Activated CD4-positive, alpha-beta T cell treated with anti-CD3 and anti-CD28 coated beads, Interleukin-2, amount 10 ng/mL, durations not matched to agents 24 days and 14 days (primary cell): ENCODE measurements at places on chromosomes 13 and 19. TPM values are rescaled to one million over a fixed set of nuclear protein-coding genes. Genes with fewer than 3 reads are reported as not detected.

The ZNF536 gene
- total RNA-seq, result not detected in 2 replicates

The C19orf85 gene
- total RNA-seq, result not detected in 2 replicates

The APLP1 gene
- total RNA-seq, result 2.0 and 2.4 TPM in 2 replicates

The LHB gene
- total RNA-seq, result not detected in 2 replicates

DNA sequence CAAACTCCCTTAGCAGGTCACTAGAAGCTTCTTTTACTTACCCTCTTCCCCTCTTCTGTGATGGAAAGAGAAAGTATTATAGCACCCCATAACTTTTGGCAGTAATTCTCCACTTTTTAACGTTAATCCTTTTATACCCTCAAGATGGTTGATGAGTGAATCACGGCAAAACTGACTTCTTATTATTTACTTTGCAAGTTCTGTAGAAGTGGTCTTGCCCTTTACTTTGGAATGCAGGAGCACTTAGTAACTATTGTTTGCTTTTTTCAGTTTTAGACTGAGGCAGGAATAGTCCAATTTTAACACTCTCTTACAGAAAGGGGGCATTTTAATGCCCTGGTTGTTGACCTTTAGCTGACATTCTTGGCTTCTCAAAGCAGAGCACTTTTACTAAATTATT is 260.1 kb downstream of the LMO7 start:
- no peak for DNase-seq

DNA sequence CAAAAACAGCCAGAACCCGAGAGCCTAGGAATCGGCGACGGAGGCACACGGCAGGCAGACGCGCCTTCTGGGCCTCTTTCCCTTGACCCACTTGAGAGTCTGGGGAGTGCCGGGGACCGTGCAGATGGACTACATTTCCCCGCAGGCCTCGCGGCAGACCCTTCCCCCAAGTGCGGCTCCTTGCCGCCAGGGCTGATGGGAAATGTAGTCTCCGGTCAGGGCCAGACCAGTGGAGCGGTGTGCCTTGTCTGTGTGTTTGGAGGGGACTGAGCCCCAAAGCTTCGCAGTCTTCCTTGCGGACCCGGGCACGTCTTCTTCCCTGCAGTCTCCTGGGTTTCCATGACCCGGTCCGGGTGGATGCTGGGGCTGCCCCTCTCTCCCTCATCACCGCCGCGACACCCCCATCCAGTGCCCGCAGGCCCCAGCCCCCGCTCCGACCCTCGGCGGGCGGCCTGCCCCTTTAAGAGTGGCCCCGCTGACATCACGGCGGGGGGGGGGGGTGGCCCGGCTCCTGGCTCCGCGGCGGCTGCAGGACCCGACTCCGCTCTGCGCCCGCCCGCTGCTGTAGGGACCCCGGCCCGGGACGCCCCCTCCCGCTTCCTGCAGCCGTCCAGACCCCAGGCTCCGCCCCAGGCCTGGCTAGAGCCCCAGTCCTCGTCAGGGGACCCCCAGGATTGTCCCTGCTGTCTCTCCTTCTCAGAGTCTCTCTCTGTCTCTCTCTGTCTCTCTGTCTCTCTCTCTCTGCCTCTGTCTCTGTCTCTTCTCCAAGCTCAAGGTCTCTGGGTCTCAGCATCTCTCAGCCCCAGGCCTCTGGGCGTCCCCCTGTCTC is 758 bp upstream of the CACNG7 start:
- peak; percentile 83 for DNase-seq

DNA sequence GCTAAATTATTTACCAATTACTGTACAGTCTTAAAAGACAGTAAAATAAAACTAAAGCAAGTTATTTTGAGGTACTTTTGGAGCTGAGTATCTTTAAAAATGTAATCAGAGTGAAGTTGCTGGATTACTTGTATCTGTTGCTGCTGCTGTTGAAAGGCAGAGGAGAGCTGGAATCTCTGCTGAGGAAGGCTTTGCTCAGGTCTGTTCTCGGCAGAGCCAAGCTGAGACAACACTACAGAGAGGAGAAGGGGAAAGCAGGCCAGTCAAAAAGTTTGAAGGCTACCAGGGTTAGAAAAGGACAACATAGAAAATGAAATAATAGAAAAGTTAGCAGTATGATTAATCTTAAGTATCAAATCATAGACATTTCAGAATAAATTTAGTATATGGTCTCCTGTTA is 9.8 kb downstream of the EXOSC8 start:
- DNase-seq, result no peak

DNA sequence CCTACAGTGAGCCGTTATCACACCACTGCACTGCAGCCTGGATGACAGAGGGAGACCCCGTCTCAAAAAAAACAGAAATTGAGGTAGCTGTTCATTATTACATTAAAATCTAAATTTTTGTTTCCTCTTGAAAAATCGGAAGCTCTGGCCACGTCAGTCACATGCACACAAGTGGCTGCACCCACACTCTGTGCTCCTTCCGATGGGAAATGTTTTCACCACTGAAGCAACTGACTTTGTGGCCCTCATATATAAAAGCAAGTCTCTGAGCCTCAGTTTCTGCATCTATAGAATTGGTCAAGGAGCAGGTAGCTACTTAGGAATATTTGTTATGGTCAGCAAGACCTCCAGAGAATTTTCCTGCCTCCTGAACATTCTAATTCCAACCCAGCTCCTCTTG is 4.5 kb downstream of the LRRC25 start:
- no peak for DNase-seq

DNA sequence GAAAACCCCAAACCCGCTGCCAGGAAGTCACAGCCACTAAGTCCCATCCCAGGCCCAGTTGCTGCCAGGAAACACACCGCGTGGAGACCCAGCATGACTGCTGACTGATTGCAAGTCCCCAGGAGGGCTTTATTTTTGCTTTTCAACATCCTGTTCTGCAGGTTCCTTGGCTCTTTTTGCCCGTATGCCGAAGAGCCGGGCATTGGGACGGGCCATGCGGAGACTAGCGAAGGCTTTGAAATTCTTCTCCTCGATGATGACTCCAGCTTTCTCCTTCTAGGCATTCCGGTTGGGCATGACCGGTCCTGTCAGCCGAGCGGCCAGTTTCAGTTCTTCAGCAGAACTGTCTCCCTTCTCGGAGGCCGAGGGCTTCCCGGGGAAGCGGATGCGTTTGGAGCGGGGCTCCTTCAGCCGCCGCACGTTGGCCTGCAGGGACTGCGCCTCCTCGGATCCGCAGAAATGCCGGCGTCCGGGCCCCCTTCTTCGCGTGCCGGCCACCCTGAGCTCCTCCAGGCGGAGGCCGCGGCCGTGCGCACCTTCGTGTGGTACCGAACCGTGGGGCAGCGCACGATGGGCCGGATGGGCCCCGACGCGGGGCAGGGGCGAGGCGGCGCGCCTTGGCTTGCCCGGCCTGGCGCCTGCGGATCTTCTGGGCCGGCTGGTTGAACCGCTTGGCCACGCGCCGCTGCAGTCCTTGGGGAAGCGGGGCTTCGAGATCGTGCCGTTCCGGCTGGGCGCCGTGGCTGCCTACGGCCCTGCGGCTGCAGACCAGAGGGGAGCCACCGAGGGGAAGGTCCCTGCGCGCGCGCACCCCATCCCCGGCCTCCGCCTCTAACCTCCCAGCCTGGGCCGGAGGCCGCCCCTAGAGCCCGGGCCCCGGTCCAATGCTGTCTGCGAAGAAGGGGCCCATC is 15.2 kb downstream of the ZSCAN5C start:
- DNase-seq, result peak; percentile 57

GRCh38 chr19:3507371-3508120 is 1.4 kb downstream of the FZR1 start:
- DNase-seq, result peak; percentile 82

DNA sequence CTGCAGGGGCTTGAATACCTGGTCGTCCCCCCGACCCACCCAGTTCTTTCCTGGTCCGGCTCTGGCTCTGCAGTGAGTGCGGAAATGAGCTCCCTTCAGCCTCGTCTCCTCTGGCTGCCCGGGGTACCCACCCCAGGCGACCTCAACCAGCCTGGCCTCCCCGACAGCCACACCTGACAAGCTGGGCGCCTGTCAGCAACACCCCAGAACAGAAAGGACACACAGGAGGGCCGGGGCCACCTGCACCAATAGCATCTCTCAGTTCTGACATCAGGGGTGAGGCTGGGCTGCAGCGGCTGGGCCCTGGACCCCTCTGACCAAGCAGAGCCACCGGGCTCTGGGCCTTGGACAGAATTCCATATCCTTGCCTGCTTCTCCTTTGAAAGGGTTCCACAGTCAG is 19.7 kb downstream of the SUGP1 start:
- DNase-seq, result no peak

DNA sequence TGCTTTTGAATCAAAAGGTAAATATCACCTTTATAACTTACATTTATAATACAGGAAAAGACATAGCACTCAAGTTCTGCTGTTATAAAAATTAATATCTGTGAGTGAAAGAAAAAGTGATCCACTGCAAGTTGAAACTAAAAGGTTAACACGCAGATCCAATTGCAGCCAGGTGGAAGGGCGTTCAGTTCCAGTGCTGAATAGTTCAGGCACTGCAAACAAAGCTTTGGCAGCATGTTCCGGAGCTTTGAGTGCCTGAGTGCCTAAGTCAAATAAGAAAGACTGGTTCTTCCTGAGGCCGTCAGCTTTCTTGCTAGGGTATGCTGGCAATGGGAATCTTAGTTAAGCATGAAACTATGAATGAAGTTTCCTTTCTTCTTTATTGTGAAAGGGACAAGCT is 200.3 kb downstream of the LMO7 start:
- no peak for DNase-seq

DNA sequence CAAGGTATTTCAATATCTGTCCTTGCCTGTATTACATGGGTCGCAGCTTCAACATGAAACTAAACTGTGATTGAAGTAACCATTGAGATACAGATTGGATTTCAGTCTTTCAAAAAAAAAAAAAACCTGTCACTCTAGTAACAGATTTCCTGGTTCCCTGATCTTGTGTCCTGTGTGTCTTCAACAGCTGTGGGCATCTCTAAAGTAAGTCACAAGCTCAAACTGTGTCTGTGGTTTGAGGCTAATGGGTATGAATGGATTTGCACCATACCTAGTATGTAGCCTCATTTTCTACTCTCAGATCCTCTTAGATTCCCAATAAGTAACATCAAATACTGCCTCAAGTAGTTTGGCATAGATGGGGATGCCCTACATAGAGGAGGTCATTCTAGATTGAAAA is 300.1 kb downstream of the COG6 start:
- no peak for DNase-seq

DNA sequence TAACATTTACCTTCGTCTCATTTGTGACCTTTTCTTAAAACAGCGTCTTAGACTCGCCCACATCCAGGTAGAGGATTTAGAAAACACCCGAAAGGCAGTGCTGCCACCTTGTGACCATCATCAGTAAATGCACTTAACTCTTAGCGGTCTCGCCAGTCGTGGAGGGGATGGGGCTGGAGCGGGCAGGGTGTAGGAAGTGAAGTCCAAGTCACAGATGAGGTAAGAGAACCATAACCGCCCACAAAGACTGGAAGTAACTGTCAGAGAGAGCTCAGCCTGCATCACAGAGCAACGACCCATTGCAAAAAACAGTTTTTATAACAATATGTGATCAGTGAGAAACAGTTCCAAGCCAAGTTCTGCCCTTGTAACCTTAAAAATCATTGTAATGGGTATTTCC is 10.7 kb upstream of the CEACAM3 start:
- peak; percentile 91 for DNase-seq

DNA sequence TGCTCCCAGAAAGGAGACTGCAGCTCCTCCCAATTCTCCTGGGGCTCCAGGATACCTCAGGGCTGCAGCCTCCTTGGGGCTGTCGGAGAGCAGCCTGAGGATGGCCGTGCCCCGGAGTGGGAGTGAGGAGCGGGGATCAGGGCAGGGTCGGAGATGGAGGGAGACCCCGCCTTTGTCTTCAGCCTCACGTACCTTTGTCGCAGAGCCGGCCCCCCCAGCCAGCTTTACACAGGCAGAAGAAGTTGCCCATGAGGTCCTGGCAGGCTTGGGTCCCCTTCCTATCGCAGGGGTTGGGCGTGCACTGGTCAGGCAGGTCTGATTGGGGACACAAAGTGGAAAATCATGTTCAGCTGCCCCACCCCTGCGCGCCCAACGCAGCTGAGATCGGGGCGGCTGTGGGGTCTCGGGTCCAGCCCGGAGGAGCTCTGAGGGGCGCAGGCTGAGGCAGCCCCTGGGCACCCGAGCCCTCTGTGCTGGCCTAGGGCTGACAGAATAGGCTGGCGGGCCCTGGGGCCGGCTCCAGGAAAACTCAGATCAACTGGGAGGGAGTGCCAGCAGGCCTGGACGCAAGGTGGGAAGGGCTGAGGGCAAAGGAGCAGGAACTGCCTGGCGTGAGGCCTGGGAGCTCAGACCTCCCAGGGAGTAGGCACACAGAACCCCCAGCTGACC is 24.2 kb downstream of the GAS6 start:
- no peak for DNase-seq

DNA sequence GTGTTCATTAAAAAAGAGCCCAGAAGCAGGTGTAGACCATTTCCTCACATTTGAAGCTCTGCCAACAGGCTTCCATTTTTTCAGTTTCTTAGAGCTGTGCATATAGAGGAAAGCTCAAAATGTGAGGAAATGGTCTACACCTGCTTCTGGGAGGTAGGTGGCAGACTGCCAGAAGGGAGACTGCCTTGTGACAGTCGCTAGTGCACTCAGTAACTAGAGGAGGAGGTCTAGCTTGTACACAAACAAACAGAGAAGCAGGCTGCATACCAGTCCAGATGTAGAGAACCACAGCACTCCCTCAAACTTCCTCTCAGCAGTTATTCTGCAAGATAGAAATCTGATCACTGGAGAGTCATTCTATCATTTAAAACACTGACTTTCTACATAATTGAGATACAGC is 800.2 kb downstream of the EFNB2 start:
- no peak for DNase-seq

DNA sequence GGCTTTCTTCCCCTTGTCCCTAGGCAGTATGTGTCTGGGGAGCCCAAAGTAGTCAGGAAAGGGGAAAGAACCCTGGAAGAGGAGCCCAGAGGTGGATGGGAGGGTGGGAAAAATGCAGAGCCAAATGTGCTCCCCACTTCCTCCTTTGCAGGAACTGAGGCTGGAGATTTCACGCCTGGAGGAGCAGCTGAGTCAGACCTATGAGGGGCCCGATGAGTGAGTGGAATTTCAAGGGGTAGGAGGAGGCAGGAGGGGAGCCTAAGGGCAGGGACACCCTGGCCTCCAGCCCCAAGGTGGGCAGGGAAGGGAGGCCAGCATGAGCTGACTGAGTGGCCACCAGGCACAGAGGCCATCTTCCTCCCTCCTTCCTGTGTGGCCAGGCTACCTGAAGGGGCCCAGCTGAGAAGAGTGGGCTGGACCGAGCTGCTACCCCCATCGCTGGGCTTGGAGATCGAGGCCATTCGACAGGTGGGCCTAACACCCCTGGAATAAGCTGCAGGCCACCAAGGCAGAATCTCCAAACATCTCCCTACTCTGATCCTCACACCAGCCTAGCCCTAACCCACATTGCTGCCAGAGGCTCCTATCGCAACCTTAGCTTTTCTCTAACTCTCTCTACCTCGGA is 14.3 kb downstream of the PTH2 start:
- no peak for DNase-seq

DNA sequence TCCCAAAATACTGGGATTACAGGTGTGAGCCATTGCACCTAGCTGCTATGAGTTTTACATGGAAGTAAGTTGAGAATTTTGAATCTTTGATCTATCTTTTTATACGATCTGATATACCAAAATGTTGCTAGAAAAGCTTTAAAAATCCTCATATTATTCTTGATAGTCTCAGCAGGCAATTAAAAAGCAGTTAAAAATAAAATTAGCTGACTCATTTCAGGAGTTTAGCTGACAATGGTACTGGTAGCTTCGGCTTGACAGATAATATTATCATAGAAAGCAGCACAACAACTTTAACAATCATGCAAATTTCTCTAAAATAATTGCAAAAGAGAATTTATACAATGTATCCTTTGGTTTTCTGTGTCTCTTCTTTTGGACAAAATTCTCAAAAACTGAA is 9.6 kb upstream of the FOXO1 start:
- no peak for DNase-seq
